Activated CD4-positive, alpha-beta T cell treated with anti-CD3 and anti-CD28 coated beads, Interleukin-2, Interleukin-4, amounts not matched to agents 100 ng/mL and 50 ng/mL, durations not matched to agents 16 hours and 8 hours (primary cell): ENCODE measurements at places on chromosomes 2 and 18.

DNA sequence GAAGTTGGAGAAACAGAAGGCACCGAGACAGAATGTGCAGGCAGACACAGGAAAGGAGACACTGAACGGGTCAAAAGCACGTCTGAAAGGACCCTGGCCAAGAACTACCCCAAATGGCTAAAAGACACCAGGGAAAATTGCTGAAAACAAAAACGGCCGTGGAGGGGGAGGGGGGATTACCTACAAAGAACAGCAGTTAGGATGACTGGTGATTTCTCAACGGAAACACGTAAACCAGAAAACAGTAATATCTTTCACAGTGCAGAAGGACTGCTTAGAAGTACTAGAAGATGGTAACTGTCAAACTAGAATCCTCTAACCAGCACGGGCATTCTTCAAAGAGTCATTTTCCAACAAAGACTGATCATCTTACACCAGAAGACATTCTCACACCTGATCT lies 142.6 kb downstream of the HDAC4 start:
- peak; percentile 65 for DNase-seq

GRCh38 chr2:12637754-12638153 lies 79.0 kb upstream of the TRIB2 start:
- no peak for DNase-seq

DNA sequence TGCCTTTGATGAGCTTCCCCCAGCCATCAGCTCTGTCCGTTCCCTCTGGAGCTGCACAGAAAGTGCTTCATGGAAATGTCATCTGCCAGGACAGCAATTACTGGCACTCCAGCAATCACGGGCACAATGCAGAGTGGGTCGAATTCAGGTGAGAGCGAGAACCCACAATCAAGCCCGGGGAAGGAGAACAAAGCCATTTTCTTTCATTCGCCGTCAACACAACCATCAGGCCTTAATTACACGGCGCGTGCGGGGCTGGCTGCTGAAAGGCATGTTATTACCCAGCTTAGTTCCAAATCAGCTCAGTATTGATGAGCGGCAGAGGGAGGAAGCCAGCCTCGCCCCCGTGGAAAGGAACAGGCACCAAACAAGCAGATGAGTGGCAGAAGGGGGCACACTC lies 143.9 kb downstream of the MYT1L start:
- no peak for DNase-seq

DNA sequence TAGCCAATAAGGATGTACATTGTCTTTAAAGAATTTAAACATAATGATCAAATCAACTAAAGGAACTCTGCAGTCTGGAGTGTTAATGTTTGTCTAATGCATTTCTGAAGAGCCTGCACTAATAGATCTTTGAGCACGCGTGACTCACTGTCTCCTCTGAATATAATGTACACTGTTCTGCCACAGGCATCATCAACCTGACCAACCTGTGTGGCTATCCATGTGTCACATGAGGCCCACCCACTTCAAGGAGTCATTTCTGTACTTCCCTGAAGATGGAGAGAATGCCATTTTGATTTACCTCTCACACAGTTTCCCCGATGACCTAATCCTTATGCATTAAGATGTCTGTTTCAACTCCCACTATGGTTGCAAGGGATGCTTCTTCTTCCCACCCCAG lies 434.0 kb upstream of the SPHKAP start:
- DNase-seq, result no peak

DNA sequence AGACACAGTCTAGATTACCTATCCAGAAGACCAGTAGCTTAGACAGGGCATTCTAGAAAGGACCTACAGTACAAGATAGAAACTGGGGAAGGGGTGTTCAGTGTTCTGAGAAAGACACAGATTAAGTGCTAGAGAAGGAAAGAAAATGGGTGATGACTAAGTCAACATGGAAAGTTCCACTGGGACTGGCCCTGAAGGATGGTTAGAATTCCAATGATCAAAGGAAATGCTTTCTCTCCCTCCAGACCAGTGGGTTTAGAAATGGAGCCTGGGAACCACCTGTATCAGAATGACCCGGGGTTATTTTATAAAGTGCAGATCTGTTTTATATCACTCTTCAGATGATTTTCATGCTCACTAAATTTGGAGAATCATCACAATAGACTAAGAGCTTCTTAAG lies 5.8 kb upstream of the COLEC12 start:
- no peak for DNase-seq

GRCh38 chr2:201257381-201257955 lies 2.9 kb upstream of the CASP8 start:
- DNase-seq, result peak; percentile 57

DNA sequence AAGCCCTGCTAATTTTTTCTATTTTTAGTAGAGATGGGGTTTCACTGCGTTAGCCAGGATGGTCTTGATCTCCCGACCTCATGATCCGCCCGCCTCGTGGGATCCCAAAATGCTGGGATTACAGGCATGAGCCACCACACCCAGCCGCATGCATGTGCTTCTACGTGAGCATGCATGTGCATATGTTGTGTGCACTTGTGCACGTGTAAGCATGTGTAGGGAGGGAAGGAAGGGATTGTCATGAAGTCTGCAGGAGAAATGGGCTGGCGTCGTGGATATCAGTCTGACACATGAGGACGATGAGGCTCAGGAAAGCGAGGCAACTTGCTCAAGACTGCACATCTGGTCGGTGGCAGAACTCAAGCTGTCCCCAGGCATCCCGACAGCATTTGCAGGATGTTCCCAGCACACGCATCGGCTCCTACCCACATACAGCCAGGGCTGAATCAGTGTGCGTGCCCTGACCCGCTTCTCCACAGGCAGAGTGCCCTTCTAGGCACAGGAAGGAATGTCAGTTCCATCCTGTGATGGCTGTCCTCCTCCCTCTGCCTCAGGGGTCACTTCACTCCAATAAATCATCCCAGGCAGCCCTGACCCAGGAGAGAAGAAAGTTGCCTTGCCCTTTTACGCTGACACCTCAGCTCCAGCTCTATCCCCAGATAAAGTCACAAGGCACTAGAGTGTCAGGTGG lies 49.9 kb upstream of the SLC14A2 start:
- DNase-seq, result no peak

DNA sequence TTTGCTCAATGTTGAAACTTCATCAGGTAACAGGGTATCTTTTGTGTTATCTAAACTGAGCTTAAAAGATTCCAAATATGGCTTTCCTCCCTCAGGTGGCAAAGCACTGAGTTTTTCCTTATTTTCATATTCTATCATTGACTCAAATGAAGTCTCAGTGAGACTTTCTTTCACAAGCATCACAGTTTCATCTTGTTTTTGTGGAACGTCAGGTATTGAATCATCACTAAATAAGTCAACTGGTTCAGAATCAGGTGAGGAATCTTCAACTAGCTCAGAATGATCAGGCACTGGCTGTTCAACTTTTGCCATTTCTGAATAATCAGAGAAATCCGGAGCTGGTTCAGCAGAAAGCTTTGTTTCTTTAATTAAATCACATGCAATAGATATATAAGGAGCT lies 24.6 kb downstream of the RTN4 start:
- DNase-seq, result peak; percentile 13

- no peak for DNase-seq
Observed at GRCh38 chr2:188956290-188956689, 17.9 kb upstream of the COL3A1 start.

DNA sequence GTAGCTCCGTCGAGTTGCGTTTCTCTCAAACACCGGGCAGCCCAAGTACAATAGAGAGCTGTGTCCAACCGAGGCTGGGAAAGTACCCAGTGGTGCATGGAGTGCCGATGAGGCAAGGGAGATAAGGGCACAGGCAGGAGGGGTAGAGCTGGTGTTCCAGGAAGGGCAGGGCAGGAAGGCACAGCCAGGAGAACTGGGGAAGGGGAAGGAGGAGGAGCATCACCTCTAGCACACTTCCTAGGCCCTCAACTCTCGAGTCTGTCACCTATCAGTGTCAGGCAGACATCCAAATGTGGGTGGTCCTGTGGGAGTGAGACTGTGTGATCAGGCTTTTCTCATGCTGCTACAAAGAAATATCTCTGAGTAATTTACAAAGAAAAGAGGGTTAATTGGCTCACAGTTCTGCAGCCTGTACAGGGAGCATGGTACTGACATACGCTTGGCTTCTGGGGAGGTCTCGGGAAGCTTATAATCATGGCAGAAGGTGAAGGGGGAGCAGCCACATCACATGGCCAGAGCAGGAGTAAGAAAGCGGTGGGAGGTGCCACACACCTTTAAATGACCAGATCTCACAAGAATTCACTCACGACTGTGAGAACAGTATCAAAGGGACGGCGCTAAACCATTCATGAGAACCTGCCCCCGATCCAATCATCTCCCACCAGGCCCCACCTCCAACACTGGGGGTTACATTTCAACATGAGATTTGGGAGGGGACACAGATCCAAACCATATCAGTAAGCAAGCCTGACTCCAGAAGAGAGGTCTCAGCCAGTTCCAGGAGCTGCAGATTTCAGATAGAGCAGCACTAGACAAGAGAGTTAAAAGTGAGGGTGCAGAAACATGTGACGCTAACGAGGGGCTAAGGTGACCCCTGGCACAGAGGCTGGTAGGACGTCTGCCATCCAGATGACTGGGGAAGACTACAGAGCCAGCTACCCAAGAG lies 75.7 kb downstream of the MBOAT2 start:
- no peak for DNase-seq

GRCh38 chr18:5618047-5618688 lies 74.4 kb upstream of the EPB41L3 start:
- DNase-seq, result no peak

- no peak for DNase-seq
Observed at GRCh38 chr2:163490281-163490680, 245.5 kb downstream of the FIGN start.

DNA sequence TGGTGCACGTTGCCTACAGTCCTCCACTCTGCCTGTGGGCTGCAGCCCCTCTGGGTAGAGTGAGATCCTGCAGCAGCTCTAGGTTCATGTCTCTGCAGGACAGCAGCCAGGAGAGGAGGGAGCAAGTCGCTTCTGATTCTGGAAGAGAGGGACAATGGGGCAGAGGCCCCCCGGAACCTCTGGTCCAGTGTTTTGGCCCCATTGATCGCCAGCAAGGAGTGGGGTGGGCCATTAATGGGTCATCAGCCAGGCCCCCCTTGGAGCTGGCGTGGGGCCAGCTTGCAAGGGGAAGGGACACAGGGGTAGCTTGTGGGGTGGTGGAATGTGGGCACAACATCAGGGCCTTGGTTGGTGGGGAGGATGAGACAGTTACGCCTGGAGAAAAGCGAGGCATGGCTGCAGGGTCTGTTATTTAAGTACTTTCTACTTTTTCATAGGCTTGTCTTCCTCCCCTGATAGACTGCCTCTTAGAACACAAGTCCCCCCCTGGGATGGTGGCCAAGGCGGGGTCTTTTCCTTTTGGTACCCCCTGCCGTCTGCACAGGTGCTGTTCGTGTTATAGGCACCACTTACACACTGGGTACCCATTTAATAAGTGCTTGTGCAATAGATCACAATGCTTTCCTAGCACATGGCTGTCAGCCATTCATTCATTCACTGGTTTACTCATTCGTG lies 44.6 kb downstream of the INHBB start:
- no peak for DNase-seq

DNA sequence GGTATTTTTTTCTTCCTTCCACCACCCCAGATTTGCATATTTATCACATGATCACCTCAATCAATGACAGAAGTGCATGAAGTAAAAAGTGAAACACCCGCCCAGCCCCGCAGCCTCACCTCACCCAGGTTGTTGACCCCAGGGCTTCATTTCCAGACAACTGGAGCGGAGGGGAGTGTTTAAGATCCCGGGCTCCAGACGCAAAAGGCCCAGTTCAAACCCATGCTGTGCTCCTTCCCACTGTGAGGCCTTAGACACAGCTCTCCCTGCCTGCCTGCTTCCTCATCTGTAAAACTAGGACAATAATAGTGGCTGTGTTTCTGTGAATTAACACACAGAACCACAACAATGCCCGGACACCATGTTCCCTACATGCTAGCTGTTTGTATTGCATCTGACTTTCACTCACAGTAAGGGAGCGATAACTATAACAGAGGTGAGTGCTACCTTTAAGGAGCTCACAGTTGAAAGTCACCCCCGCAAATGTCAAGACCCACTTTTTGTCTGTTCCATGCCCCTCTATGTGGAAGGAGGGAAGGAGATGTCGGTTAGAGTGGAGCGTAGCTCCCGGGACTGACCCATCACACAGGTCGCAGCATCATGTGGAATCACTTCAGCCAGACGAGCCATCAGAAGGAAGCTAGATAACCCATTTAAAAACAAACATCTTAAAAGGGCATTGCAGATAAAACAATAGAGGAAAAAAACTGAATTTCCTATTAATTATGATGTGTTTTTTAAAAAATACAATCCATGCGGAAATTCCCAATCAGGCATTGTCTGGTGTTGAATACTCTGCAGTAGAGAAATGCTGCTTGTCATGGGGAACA lies 77.5 kb upstream of the DAPL1 start:
- DNase-seq, result no peak

GRCh38 chr2:101775092-101775491 lies 77.6 kb downstream of the MAP4K4 start:
- DNase-seq, result no peak

GRCh38 chr2:128348701-128349100 lies 30.0 kb upstream of the HS6ST1 start:
- DNase-seq, result no peak

GRCh38 chr2:223941579-223942277 lies 3.4 kb downstream of the WDFY1 start:
- DNase-seq, result peak; percentile 95

- no peak for DNase-seq
Observed at GRCh38 chr18:24975496-24976372, 376.2 kb downstream of the ZNF521 start.

DNA sequence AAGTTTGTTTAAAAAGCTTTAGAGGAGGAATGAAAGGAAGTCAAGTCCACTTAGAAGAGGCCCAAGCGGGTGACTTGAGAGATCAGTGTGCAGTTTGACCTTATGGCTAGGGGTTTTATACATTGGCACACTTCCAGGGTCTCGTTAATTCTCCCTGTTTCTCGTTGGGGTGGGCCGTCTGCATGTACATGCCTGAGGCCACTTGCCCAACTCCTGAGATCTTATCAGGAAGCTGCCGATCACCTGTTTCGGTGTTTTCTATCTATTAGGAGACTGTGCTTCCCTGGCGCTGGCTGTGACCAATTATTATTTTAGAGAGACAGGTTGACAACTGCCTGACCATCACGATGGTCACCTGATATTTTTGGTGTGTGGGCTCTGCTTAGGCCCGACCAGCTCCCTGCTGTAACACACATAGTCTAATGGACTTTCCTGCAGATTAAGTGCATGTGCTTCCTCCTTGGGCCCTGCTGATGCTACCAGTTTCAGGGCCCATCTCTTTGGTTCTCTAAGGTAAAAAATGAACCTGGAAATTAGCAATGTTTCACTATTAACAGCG lies 31.0 kb upstream of the MSH6 start:
- DNase-seq, result no peak

DNA sequence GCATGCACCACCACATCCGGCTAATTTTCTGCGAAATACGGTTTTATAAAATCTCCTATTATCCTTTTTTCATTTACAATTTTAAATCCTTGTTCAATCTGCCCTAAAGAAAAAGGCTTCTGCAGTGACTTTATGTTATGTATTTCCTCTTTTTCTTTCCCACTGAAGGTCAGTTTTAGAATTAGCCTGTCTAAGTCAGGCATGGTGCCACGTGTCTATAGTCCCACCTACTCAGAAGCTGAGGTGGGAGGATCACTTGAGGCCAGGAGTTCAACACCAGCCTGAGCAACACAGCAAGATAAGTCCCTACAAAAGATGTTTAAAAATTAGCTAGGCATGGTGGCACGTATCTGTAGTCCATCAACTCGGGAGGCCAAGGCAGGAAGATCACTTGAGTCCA lies 39.8 kb upstream of the TNFRSF11A start:
- DNase-seq, result no peak
